ENCODE measurements at places on chromosomes 4 and X.

DNA sequence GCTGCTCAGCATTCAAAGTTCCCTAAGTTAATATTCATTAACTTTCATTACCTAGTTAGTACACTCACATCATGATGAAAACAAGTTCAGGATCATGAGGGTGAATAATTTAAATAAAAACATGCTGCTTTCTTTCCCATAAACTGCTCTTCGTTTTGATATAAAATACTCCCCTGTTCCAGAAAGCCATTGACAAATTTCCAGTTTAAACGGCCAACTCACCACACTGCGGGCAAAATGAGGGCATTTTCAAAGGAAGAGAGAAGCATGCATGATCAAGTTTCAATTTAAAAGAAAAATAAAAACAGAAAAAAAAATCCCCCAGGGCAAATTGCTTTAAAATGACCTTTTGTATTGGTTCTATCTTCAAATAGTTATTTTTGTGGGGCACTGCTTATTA is 69.6 kb downstream of the EPHA5 start:
- no peak for DNase-seq

GRCh38 chr4:168877511-168878491 is 132.3 kb downstream of the CBR4 start:
- DNase-seq: no peak

DNA sequence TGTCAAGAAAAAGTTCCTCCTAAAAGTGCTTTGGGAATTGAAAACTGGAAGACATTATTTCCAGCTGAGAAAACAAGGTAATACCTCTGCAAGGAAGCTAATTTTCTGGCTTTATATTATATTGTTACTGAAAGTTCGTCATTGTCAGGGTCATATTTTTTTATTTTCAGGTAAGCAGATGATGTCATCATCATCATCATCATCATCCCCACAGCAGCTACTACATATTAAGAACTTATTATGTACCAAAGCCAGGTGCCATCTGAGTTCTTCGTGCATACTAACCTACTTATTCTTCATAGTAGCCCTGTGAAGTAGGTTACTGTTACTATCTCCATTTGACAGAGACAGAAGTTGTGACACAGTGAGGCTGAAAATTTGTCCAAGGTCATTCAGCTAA is 52.9 kb upstream of the MND1 start:
- DNase-seq: no peak

DNA sequence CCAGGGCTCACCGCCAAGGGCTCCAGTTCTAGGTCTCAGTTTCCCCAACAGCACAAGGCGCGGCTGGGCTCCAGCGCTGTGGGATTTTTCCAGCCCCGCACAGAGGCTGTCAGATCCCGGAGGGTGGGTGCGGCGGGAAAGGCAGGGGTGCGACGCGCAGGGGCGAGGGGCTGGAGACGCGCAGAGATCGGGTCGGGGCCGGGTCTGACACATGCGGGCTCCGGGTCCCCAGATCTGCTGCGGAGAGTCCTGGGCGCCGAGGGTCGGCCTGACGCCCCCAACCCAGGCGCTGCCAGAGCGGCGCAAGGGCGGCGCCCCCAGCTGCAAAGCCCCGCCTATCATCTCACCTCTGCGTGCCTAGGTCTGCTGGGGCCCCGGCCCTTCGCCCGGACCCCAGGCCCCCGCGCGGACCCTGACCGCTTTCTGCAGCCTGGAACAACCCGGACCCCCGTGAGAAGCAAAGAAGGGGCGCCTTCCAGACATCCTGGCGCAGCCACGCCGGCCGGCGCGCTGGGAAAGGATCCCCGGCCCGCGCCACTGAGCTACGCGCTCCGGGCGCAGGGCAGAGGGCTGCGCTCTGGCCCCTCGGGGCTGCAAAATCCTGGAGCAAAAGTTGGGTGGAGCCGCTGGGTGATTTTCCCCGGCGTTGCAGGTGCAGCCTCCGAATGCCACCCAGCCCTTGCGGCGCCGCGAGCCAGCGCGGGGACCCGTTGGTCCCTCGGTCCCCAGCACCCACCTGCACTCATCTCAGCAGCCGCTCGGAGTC is 486 bp downstream of the ABLIM2 start:
- no peak for DNase-seq

DNA sequence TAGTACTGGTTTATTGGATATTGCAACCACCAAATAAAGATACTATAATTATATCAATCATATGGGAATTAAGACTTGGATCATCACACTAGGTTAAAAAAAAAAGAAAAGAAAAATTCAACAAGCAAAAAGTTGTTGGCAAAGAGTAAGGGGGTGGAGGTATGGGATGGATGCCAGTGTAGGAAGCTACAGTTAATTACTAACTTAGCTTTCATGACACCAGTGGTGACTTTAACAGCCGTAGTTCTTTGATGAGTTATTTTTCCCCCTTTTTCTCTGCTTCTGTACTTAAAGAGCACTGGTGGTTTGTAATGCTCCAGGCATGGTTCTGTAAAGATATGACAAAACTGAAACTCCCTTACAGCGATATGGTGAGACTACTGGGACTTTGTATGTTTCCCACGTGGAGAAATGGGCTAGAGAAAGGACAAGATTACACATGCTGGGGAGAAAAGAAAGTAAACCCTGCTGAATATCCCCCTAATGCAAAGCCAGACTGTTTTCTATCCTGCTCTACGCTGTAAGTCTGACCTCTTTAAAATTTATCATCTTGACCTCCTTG is 210.8 kb downstream of the SPOCK3 start:
- no peak for DNase-seq

GRCh38 chrX:69123481-69123880 is 41.8 kb downstream of the PJA1 start:
- no peak for DNase-seq

GRCh38 chr4:183111452-183111885 is 12.4 kb downstream of the WWC2 start:
- DNase-seq: no peak

- no peak for DNase-seq
Observed at GRCh38 chr4:83318666-83319065, 16.0 kb downstream of the HPSE start.

DNA sequence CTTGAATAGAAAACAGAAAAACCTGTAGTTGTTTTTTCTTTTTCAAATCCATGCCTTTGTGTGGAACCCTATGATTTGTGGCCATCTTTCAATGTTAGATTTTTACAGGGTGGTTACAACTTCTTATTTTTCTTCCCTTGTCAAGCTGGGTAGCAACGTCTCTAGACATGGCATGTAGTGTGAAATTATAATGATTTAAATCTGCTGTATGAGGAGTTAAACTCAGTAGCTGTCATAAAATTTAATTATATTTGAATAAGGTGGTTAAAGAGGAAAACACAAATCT is 78.1 kb upstream of the CBLL2 start:
- DNase-seq: no peak

GRCh38 chr4:153483432-153484418 is 17.6 kb downstream of the TMEM131L start:
- no peak for DNase-seq

GRCh38 chr4:84673475-84674240 is 90.7 kb downstream of the CDS1 start:
- DNase-seq: no peak

- DNase-seq: no peak
Observed at GRCh38 chr4:39452153-39452859, 6.4 kb downstream of the RPL9 start.

GRCh38 chr4:120418146-120418545 is 351.5 kb upstream of the MAD2L1 start:
- DNase-seq: no peak

GRCh38 chr4:86670756-86671155 is 76.6 kb downstream of the PTPN13 start:
- DNase-seq: no peak

DNA sequence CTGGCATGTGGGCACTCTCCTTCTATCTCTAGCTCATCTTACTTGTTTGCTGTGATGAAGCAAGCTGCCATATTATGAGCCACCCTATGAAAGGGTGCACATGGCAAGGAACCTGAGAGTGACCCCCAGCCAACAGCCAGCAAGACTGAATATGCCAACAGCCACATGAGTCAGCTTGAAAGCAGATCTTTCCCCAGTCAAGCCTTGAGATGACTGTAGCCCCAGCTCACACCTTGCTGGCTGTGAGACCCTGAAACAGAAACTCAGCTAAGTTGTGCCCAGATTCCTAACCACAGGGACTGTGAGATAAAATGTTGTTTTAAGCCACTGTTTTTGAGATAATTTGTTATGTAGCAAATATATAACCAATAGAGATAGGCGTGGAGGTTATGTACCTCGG is 36.2 kb downstream of the KDM5C start:
- DNase-seq: no peak

DNA sequence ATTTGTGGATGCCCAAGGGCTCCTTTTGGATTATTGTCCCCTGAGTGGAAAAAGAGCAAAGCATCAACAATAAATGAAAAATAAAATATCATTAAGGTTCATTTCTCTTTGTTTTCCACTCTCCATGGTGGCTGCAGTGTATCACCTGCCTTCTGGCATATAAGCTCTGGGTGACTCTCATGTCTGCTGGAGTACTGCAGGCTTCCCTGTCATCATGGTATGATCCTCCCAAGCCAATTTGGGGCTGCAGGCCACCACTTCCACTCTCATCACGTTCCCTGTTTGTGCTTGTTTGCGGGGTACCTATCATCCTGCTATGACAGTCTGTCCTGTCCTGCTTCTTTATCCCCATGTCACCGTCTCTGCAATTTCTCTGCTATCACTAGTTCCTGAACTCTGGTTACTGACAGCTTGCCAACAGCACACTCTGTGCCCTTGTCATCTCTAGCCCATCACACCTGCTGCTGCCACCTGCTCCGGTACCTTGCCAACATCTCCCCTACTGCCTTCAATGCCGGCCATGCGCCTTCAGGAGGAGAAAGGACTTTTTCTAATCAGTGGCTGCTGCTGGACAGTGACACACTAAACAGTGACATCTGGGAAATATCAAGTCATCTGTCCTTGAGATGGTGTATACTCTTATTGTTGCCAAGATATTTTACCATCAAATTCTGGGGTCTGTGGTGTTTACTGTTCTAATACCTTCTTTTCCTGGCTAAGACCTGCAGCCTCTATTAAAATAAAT is 23.0 kb upstream of the FGF5 start:
- no peak for DNase-seq

- peak; percentile 44 for DNase-seq
Observed at GRCh38 chr4:163748449-163748848, 254.0 kb downstream of the TMA16 start.
